Midbrain (tissue), 1 donor: ENCODE measurements at places on chromosomes 16 and 17.

- no peak for DNase-seq
These were observed 78.8 kb upstream of the DOC2B start for GRCh38 chr17:260031-260791.

DNA sequence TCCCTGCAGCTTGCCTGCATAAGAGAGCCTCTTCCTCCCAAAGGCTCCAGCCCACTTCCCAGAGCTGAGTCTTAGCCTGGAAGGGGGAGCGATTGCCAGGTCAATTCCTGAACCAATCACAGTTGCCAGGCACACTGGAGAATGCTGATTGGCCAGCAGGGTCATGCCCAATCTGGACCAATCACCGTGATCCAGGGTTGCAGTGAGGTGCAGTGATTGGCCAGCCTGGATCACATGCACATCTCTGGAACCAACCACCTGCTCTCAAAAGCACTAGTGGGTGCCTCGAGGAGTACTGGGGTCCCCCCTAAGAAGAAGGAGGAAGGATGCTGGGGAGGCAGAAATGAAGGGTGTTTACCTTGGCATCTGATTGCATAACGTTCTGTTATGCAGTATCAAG, 18.4 kb downstream of the NAGPA start:
- no peak for DNase-seq

GRCh38 chr17:66632731-66633130, 202.2 kb upstream of the CACNG5 start:
- DNase-seq = no peak

- DNase-seq = no peak
These were observed 24.8 kb downstream of the ITPRIPL2 start for GRCh38 chr16:19138601-19139000.

- no peak for DNase-seq
These were observed 15.9 kb downstream of the B9D1 start for GRCh38 chr17:19346351-19347255.

DNA sequence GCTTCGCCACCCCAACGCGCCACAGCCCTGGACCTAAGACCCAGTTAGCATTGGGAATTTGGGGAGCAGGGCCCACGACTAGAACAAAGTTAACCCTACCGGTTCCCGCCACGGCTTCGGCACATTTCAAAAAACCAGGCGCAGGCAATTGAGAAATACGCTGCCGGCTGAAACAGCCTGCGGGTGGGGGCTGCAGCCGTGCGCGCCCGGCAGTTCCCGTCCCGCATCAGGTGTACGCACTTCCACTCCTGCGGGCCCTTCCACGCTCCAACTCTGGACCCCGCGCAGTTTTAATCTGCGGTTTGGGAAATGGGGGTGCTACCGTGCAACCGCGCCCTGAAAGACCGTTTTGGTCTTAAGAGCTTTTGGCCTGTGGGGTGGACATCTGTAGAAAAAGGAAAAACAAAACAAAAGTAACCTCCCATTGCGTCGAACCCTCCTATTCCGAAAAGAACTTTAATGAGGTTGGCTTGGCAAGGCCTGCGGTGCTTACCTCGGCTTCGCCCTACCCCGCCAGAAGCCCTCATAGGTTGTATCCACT, 7.1 kb downstream of the IRX5 start:
- DNase-seq = no peak

GRCh38 chr17:8503368-8503767, 67.7 kb downstream of the NDEL1 start:
- no peak for DNase-seq
